ENCODE measurements at places on chromosomes 5 and 9. TPM values are rescaled to one million over a fixed set of nuclear protein-coding genes. Genes with fewer than 3 reads are reported as not detected.
A peak's percentile ranks its signal among the peaks of the same experiment; 100 is the strongest.

DNA sequence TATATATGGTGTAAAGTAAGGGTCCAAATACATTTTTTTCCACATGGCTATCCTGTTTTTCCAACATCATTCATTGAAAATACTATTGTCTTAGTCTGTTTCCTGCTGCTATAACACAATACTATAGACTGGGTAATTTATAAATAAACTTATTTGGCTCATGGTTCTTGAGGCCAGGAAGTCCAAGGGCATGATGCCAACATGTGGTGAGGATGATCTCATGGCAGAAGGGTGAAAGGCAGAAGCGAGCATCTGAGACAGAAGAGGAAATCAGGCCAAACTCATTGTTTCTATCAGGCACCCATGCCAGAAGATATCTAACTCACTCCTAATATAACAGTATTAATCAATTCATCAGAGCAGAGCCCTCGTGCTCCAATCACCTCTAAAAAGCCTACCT lies 42.6 kb downstream of the ANKRD55 start:
- peak; percentile 19 for DNase-seq
- H3K27ac ChIP-seq: no peak overlapping the region
- no peak overlapping the region for H3K4me3 ChIP-seq
- no peaks in the 10 kb centered on the region for H3K4me1 ChIP-seq
- no peaks in the 10 kb centered on the region for H3K27me3 ChIP-seq

DNA sequence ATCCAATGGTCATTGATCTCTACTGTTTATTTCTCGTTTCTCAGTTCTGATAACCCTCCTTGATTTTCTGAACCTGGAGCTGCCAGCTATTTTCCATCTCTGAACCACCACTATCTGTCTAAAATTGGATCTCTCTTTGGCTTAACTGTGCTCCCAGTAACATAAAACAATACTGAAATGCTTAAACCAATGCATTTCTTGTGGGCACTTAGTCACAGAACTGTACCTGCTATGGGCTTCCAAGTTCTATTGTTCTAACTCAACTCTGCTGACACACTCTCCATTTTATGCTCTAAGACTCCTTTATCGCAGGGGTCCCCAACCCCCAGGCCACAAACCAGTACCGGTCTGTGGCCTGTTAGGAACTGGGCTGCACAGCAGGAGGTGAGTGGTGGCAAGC lies 120.6 kb downstream of the LHFPL2 start:
- no peak overlapping the region for H3K27ac ChIP-seq
- no peaks in the 10 kb centered on the region for H3K4me1 ChIP-seq
- no peaks in the 10 kb centered on the region for H3K27me3 ChIP-seq
- no peak for DNase-seq
- no peak overlapping the region for H3K4me3 ChIP-seq
- no peaks in the 10 kb centered on the region for H3K36me3 ChIP-seq

DNA sequence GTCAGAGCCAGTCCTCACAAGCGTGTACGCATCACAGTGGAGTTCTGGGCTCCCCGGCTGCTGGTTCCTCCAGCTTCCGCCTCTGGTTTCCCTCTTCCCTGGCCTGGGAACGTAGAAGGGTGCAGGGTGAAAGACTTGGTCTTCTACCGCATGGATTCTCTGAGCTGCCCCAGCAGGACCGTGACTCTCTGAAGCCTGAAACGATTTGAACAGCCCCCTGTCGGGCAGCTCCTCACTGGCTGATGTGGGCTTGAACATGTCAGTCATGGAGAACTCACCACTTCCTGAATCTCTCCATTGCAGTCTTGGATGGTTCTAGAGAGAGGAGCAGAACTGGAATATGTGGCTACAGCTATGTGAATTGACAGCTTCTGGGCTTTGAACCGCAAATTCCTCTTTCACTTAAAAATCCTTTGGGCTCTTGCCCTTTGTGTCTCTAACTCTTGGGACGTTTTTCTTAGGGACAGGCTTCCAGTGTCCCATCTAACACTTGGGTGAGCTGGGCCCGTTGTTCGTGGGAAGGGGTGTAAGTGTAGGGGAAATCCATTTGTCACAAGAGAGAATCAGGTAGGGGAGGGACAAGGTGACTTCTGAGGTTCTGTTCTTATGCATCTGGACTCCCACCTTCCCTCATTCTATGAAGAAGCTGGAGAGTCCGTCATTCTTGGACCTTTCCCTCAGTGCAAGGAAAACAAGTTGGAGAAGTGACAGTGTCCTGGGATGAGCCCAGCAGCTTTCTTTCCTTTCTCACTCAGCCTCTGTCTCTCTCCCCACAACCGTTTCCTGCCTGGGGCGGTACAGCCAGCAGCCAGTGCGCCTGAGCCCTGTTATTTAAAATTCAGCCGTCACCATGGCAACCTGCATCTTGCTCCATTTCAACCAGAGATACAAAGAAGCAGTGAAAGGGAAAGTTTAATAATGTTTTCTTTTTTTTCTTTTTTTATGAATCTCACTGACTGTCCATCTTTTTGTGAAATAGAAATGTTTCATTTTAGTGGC lies 84.7 kb downstream of the PTTG1 start:
- DNase-seq: peak; percentile 5
- H3K27me3 ChIP-seq: peaks cover 26% of the 10 kb centered on the region
- no peaks in the 10 kb centered on the region for H3K4me1 ChIP-seq
- H3K27ac ChIP-seq: no peak overlapping the region
- H3K4me3 ChIP-seq: no peak overlapping the region

DNA sequence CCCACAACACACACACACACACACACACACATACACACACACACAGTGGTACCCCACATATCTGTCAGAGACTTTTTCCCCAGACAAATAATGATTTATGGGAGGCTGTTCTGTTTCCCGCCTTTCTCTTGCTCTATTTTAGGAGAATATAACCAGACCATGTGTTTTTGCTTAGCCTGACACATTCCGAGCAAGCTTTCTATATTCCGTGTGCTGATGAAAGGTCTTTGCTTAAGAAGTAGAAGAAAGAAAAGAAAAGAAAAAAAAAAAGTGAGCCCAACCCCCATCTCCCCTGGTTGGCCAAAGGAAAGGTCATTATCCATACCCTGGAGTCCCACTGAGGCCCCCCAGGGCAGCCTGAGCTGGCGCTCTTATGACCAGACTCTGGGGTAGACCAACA lies 338.6 kb downstream of the SLIT3 start:
- H3K4me3 ChIP-seq: no peak overlapping the region
- no peaks in the 10 kb centered on the region for H3K4me1 ChIP-seq
- H3K36me3 ChIP-seq: no peaks in the 10 kb centered on the region
- no peak overlapping the region for H3K27ac ChIP-seq
- H3K27me3 ChIP-seq: peaks cover 39% of the 10 kb centered on the region

- H3K27ac ChIP-seq: no peak overlapping the region
- H3K27me3 ChIP-seq: no peaks in the 10 kb centered on the region
- peaks cover 16% of the 10 kb centered on the region for H3K4me1 ChIP-seq
- DNase-seq: no peak
Measured at GRCh38 chr9:87718852-87719612, 6.9 kb upstream of the CTSL start.

DNA sequence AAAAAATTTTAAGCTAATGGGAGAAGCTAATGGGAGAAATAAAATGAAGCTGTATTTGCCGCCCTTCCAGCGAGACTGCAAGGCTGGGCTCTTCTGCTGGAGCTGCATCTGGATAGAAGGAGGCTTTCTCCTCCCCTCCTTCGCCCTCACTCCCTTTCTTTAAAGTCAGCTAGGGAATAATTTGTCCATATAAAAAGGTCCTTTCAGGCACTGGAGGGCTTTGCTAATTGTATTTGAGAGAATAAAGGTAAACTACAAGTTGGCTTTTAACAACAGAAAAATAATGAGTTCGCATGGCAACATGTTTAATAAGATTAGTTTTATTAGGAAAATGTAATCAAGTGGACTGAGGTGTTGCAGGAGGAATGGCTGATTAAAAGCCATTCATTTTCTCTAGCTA lies 41.3 kb downstream of the NPR3 start:
- no peak for DNase-seq
- no peaks in the 10 kb centered on the region for H3K27me3 ChIP-seq
- H3K4me3 ChIP-seq: no peak overlapping the region
- H3K36me3 ChIP-seq: no peaks in the 10 kb centered on the region

DNA sequence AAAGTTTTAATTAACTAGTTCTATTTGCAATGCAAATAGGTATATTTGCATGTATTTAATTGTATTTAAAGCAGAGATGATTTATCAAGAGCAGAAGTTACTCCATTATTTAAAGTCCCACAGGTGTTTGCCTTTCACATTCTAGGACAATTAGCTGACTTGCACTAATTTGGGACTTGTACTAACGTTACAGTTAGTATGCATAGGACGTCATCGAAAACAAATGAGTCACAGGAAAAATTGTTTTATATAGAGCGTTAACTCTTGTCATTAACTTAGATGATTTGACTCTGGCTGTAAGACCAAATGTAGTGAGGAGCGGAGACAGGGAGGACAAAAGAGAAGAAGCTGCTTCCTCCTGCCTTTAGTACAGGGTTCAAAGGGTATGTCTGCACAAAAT lies 126.1 kb upstream of the IFNE start:
- H3K4me1 ChIP-seq: no peaks in the 10 kb centered on the region
- no peak for DNase-seq
- no peaks in the 10 kb centered on the region for H3K36me3 ChIP-seq
- peaks cover 6% of the 10 kb centered on the region for H3K27me3 ChIP-seq
- H3K4me3 ChIP-seq: no peak overlapping the region
- no peak overlapping the region for H3K27ac ChIP-seq

DNA sequence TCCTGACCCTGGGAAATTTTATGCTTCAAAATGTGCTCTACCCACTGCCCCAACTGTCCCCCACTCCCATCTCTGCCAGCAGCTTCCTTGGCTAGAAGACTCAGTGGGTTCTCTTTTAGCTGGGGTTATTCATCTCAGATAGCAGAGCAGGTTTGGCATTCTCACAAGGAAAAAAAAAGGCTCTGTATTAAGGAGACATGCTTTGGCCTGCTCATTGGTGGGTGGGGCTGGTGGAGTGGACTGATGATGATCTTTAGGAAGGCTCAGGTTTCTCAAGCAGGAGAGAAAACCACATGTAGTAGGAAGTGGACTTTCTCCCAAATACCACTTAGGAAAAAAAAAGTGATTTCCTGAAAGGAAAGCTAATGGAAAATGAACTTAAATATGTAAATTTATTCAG lies 279.2 kb upstream of the ZNF462 start:
- no peak overlapping the region for H3K27ac ChIP-seq
- no peaks in the 10 kb centered on the region for H3K27me3 ChIP-seq
- no peak for DNase-seq
- no peaks in the 10 kb centered on the region for H3K4me1 ChIP-seq
- H3K36me3 ChIP-seq: no peaks in the 10 kb centered on the region

- DNase-seq: no peak
- no peaks in the 10 kb centered on the region for H3K27me3 ChIP-seq
- H3K4me3 ChIP-seq: no peak overlapping the region
- H3K27ac ChIP-seq: no peak overlapping the region
- no peaks in the 10 kb centered on the region for H3K36me3 ChIP-seq
Measured at GRCh38 chr5:132629230-132629944, 28.6 kb upstream of the IL13 start.

GRCh38 chr9:86175223-86175622 lies 75.9 kb upstream of the GOLM1 start:
- H3K36me3 ChIP-seq: no peaks in the 10 kb centered on the region
- no peaks in the 10 kb centered on the region for H3K4me1 ChIP-seq
- DNase-seq: no peak
- H3K4me3 ChIP-seq: no peak overlapping the region

DNA sequence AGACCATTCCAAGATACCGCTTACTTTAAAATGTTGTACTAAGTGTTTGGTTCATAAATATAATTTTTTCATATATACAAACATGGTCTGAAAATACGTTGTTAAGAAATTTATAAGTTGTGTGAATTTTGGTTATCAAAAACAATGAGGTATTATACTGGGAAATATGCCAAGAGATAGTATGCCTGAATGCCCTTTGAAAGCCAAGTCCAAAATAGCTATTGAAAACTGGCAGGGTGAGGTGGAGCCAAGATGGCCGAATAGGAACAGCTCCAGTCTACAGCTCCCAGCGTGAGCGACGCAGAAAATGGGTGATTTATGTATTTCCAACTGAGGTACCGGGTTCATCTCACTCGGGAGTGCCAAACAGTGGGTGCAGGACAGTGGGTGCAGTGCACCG lies 533.5 kb downstream of the ZNF608 start:
- H3K36me3 ChIP-seq: no peaks in the 10 kb centered on the region
- no peak overlapping the region for H3K4me3 ChIP-seq
- no peaks in the 10 kb centered on the region for H3K27me3 ChIP-seq
- no peaks in the 10 kb centered on the region for H3K4me1 ChIP-seq

GRCh38 chr5:10567121-10567591 lies 3.3 kb downstream of the ANKRD33B start:
- no peaks in the 10 kb centered on the region for H3K36me3 ChIP-seq
- no peak overlapping the region for H3K4me3 ChIP-seq
- DNase-seq: no peak
- H3K27me3 ChIP-seq: peaks cover 25% of the 10 kb centered on the region

- no peak overlapping the region for H3K4me3 ChIP-seq
- DNase-seq: no peak
- no peaks in the 10 kb centered on the region for H3K36me3 ChIP-seq
- H3K4me1 ChIP-seq: peaks cover 54% of the 10 kb centered on the region
Measured at GRCh38 chr5:150141544-150142184, 14.0 kb downstream of the PDGFRB start.

GRCh38 chr5:10611290-10611689 lies 47.4 kb downstream of the ANKRD33B start:
- no peaks in the 10 kb centered on the region for H3K36me3 ChIP-seq
- H3K27me3 ChIP-seq: no peaks in the 10 kb centered on the region
- no peak overlapping the region for H3K4me3 ChIP-seq
- no peaks in the 10 kb centered on the region for H3K4me1 ChIP-seq
- DNase-seq: no peak
- no peak overlapping the region for H3K27ac ChIP-seq

The CD14 gene
- total RNA-seq: 0.48 TPM

The NUTM2F gene
- not detected for total RNA-seq

The PTRH1 gene
- 10.7 TPM for total RNA-seq

The PRELID1 gene
- total RNA-seq: 194 TPM

The SSBP2 gene
- total RNA-seq: 53.7 TPM

The SPAG8 gene
- 1.4 TPM for total RNA-seq

The PITX1 gene
- total RNA-seq: 1.8 TPM

The ABO gene
- total RNA-seq: not detected
